Ascending aorta (tissue), 2 donors: ENCODE measurements at places on chromosomes 13 and 19. TPM values are rescaled to one million over a fixed set of nuclear protein-coding genes. Genes with fewer than 3 reads are reported as not detected.

TUBB4A gene
- total RNA-seq = 0.75 TPM

PSG11 gene
- total RNA-seq = not detected

FXYD7 gene
- total RNA-seq = not detected

NTF4 gene
- total RNA-seq = not detected

KCNRG gene
- 3.3 TPM for total RNA-seq

SIGLEC6 gene
- 6.6 TPM for total RNA-seq

SOX1 gene
- total RNA-seq = not detected

TRPC4 gene
- total RNA-seq = 8.1 TPM

COX7A1 gene
- total RNA-seq = 51.2 TPM

PGLYRP2 gene
- not detected for total RNA-seq

APLP1 gene
- total RNA-seq = 0.21 TPM

CEACAM7 gene
- not detected for total RNA-seq

NLRP11 gene
- not detected for total RNA-seq

SH3GL1 gene
- 61.4 TPM for total RNA-seq

PEAK3 gene
- 4.7 TPM for total RNA-seq

TUBA3C gene
- total RNA-seq = not detected

ZNF57 gene
- total RNA-seq = 9.8 TPM

IL12RB1 gene
- total RNA-seq = 1.5 TPM

SMIM24 gene
- total RNA-seq = not detected

ZNF324B gene
- total RNA-seq = 2.2 TPM

OR7D2 gene
- total RNA-seq = not detected

CYP2A6 gene
- not detected for total RNA-seq

GPR12 gene
- total RNA-seq = not detected
